ENCODE measurements at places on chromosomes 2 and 18.
A peak's percentile ranks its signal among the peaks of the same experiment; 100 is the strongest.

GRCh38 chr18:60182223-60182622, 190.4 kb downstream of the MC4R start:
- no peak for DNase-seq

DNA sequence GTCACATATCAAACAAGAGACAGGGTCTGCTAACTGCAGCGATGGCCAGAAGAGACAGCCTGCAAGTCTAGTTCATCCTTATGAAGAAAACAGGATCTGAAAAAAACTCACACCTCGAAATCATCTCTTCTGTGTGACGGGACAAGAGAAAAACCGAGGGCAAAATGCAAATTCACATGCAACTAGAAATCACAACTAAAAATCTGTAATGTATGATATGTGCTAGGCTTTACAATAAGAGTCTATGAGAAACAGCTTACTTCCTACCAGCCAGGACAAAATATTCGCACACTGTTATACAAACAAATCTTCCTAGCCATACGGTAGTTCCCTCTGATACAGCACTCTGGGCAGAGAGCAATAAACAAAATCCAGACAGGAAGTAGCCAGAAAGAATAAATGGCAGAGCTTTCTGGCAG, 48.8 kb downstream of the ANKRD44 start:
- no peak for DNase-seq

GRCh38 chr2:237091779-237092436, 6.2 kb downstream of the COPS8 start:
- no peak for DNase-seq

- DNase-seq, result no peak
Observed at GRCh38 chr2:202808754-202809153, 62.8 kb downstream of the ICA1L start.

- DNase-seq, result no peak
Observed at GRCh38 chr18:434410-434809, 66.1 kb downstream of the COLEC12 start.

DNA sequence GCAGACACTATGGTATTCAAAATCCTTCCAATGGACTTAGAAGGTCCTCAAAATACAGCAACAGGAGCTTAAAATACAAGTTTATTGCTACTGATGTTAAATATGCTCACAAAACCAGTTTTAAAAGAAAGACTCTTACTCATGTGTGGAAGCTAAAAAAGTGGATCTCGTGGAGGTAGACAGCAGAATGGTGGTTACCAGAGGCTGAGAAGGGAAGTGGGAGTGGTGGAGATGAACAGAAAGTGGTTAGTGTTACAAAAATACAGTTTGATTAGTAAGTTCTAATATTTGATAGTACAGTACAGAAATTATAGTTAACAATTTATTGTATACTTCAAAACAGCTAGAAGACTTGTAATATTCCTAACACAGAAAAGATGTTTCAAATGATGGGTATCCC, 12.1 kb downstream of the ADAM17 start:
- peak; percentile 27 for DNase-seq

DNA sequence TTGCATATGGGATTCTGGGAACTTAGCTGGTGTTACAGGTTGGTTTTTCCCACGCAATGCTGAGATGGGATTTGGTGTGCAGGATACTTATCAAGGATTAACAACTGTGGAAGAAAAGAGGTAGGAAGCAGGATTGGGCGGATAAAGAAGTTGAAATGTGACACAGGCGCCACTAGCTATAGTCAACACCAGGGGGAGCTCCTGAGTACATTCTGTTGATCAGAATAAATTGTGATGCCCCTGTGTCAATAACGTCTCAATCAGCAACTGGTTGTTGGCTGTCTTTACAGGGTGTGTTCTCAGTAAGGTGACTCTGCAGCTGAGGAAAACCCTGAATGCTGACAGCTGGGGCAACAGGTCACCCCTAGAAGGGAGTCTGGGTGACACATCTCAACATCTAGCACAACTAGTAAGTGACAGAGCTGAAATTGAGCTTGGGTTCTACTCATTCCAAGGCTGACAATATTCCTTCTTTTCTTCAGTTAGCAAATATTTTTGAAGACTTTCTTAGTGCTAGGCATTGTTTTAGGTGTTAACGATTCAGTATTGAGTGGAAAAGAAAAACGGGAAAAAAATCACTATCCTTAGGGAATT, 143.0 kb downstream of the ARL6IP6 start:
- no peak for DNase-seq

- no peak for DNase-seq
Observed at GRCh38 chr2:145961846-145962245, 1441.9 kb upstream of the ZEB2 start.

- no peak for DNase-seq
Observed at GRCh38 chr18:44841221-44841620, 160.5 kb downstream of the SETBP1 start.

DNA sequence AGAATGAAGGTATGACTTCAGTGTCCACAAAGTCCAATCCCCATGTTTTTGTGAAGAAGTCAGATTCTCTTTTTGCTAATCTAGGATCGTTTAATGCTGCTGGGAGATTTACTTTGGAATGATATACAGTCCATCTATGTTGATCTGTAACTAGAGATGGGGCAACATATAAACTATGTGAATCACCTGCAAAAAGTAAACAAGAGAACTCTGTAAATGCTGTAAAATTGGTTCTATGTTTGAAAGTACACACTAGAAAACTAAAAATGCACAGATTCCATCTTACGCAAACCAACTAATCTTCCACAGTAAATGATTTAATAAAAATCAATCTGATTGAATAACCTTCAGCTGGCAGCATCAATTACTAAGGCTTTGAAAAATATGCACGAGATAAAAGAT, 37.5 kb downstream of the VPS54 start:
- DNase-seq, result no peak

GRCh38 chr2:136423516-136423996, 305.6 kb upstream of the CXCR4 start:
- peak; percentile 77 for DNase-seq

- no peak for DNase-seq
Observed at GRCh38 chr2:171966235-171966634, 33.5 kb upstream of the METAP1D start.

Measured in CD4-positive, alpha-beta T cell treated with Interleukin-4 for 1 hour (primary cell).